ENCODE measurements at places on chromosomes 11 and 22.

DNA sequence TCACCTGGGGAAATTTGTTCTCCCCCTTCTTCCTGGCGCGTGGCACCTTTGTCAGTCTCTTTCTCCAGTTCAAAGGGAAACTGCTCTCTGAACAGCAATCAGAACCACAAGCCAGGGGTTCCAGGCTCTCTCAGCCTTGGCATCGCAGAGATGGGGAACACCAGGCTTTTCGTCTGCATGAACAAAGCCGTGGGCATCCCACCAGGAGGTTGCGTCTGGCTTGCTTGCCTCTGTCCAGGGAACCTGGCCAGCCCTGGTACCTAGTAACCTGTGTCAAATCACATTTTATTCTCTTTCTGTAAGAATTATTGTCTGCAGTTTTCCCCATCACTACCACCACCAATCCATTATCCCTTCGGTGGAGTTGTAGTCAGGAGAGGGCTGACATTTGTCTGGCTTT, 107.0 kb downstream of the WNT7B start:
- H3K27me3 ChIP-seq = peaks cover 11% of the 10 kb centered on the region
- H3K4me1 ChIP-seq = no peaks in the 10 kb centered on the region
- no peak overlapping the region for H3K4me3 ChIP-seq
- no peak for DNase-seq

- no peaks in the 10 kb centered on the region for H3K4me1 ChIP-seq
- H3K27ac ChIP-seq = no peak overlapping the region
- no peaks in the 10 kb centered on the region for H3K27me3 ChIP-seq
Measured at GRCh38 chr11:72773291-72773690, 20.6 kb downstream of the STARD10 start.

GRCh38 chr11:5608808-5609207, 12.4 kb downstream of the TRIM6 start:
- no peak overlapping the region for H3K27ac ChIP-seq
- no peaks in the 10 kb centered on the region for H3K4me1 ChIP-seq
- no peaks in the 10 kb centered on the region for H3K36me3 ChIP-seq
- H3K27me3 ChIP-seq = no peaks in the 10 kb centered on the region
- no peak overlapping the region for H3K4me3 ChIP-seq
- DNase-seq = no peak

DNA sequence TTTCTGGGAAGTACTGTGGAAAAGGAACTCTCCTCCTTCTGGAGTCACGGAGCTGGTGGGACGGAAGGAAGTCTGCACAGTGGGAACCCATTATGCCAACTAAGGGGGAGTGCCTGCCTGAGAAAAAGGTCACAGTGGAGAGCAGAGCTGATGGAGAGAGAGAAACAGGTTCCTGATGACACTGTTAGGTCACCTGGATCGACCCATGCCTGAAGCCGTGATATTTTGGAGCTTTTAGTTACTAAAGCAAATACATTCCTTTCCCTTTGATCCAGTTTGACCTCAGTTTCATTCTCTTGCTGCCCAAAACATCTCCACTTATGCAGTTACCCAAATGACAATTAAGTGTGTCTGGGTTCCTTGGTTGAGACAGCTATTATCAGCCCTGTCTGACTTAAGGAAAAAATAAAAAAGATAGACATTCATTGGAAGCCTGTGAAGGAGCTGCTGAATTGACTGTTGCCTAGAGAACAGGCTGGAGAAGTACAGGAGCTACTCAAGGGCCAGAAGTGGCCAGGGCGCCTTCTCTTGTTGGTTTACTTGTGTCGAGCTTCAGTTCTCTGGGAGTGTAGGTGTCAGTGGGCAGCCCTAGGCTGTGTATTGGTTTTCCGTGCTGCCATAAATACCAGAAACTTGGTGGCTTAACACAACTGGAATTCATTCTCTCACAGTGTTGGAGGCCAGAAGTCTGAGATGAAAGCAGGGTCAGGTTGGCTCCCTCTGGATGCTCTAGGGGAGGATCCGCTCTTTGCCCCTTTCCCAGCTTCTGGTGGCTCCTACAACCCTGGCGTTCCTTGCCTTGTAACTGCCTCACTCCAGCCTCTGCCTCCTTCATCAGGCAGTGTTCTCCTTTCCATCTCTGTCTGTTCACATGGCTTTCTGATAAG, 13.6 kb downstream of the MRGPRD start:
- H3K27me3 ChIP-seq = no peaks in the 10 kb centered on the region
- peaks cover 2% of the 10 kb centered on the region for H3K36me3 ChIP-seq
- H3K4me1 ChIP-seq = no peaks in the 10 kb centered on the region
- H3K27ac ChIP-seq = no peak overlapping the region
- H3K4me3 ChIP-seq = no peak overlapping the region

DNA sequence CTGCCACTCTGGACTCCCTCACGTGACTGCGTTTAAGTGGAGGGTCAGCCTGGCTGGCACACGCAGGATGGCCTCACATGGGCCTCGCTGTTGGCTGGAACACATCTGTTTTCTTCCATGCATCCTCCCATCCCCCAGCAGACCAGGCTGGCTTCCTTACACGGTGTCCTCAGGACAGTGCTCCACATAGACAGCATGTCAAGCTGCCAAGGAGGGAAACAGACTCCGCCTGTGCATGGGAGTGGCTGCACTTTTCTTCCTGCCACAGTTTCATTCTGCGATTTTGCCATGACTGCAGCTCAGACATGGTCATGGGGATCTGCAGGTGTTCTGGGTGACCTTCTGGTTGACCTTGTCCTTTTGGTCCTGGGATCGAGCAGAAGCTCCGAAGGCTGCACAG, 344.2 kb downstream of the SHANK2 start:
- no peaks in the 10 kb centered on the region for H3K4me1 ChIP-seq
- DNase-seq = no peak
- H3K27me3 ChIP-seq = no peaks in the 10 kb centered on the region
- H3K27ac ChIP-seq = no peak overlapping the region
- no peaks in the 10 kb centered on the region for H3K36me3 ChIP-seq

GRCh38 chr11:93775289-93775688, 8.8 kb upstream of the MED17 start:
- H3K4me1 ChIP-seq = no peaks in the 10 kb centered on the region
- no peak overlapping the region for H3K4me3 ChIP-seq
- no peak overlapping the region for H3K27ac ChIP-seq
- no peak for DNase-seq
- no peaks in the 10 kb centered on the region for H3K27me3 ChIP-seq

DNA sequence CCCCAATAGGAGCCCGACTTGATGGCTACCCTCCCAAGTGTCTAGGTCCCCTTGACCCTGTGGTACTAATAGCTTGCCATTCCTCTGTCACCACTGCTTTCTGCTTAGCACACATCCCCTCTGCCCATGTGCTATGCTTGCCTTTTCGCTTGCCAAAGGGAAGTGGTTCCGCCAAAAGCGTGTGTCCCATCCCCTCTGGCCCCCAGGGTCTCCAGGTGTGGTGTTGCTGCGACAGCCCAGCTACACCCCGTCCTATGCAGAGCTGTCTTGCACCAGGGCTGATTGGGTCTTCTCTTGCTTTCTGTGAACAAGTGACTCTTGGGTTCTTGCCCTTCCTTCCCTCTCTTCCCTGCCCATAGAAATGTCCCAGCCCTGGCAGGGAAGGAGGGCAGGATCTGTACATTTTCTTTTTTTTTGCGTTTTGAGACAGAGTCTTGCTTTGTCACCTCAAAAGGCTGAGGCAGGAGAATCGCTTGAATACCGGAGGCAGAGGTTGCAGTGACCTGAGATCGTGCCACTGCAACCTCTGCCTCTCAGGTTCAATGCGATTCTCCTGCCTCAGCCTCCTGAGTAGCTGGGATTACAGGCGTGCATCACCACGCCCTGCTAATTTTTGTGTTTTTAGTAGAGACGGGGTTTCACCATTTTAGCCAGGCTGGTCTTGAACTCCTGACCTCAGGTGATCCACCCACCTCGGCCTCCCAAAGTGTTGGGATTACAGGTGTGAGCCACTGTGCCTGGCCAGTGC, 3.9 kb downstream of the TANGO2 start:
- H3K27me3 ChIP-seq = no peaks in the 10 kb centered on the region
- no peak overlapping the region for H3K27ac ChIP-seq
- peaks cover 48% of the 10 kb centered on the region for H3K4me1 ChIP-seq
- H3K4me3 ChIP-seq = no peak overlapping the region

DNA sequence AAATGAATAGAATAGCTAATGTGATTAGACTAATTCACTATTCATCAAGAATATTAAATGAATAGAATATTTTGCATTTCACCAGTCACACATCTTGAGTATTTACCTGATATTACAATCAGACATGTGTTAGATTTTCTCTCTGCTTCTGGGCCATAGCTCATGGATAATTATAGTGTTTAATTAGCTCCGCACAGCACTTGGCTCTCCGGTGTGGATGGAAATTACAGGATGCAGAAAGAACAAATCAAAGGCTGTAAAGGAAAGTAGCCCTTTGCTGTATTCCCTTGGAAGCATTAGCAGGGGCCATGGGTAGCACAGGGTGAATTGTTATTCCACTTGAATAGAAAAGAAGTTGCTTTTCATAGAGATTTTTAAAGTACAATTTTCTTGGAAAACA, 320.3 kb upstream of the SORL1-AS1 start:
- H3K27ac ChIP-seq = no peak overlapping the region
- no peak for DNase-seq
- no peaks in the 10 kb centered on the region for H3K36me3 ChIP-seq

- no peak overlapping the region for H3K27ac ChIP-seq
- no peaks in the 10 kb centered on the region for H3K4me1 ChIP-seq
- no peak overlapping the region for H3K4me3 ChIP-seq
- no peaks in the 10 kb centered on the region for H3K27me3 ChIP-seq
Measured at GRCh38 chr11:131378931-131379330, 8.5 kb downstream of the NTM start.

GRCh38 chr11:63802637-63803414, 10.4 kb upstream of the SPINDOC start:
- H3K36me3 ChIP-seq = no peaks in the 10 kb centered on the region
- no peaks in the 10 kb centered on the region for H3K27me3 ChIP-seq
- H3K4me1 ChIP-seq = no peaks in the 10 kb centered on the region
- no peak for DNase-seq
- no peak overlapping the region for H3K27ac ChIP-seq
- H3K4me3 ChIP-seq = no peak overlapping the region

- H3K27ac ChIP-seq = peak overlapping the region; percentile 73
- H3K27me3 ChIP-seq = no peaks in the 10 kb centered on the region
- H3K36me3 ChIP-seq = peaks cover 17% of the 10 kb centered on the region
- DNase-seq = peak; percentile 31
- peak overlapping the region; percentile 92 for H3K4me3 ChIP-seq
Measured at GRCh38 chr11:72225411-72225951, 914 bp downstream of the INPPL1 start.

GRCh38 chr11:34262531-34263081, 95.2 kb downstream of the ABTB2 start:
- no peak overlapping the region for H3K27ac ChIP-seq
- no peaks in the 10 kb centered on the region for H3K36me3 ChIP-seq
- DNase-seq = no peak
- H3K4me3 ChIP-seq = no peak overlapping the region

DNA sequence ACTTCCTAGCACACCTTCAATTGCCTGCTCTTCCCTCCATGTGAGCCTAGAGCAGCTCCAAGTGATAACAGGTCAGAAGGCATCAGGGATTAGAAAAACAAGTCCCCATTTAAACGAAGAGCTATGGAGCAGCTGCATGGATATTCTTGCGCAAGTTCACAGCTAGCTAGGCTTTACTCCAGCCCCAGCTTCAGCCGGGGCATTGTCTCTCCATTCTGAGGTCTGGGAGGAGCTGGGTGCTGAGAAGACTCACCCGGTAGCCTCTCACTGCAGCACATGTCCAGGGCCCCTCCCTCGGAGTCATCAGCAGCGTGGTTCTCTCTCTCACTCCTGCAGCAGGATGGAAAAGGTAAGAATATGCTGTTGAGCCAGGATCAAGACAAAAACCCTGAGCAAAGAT, 26.0 kb downstream of the PTPN5 start:
- no peaks in the 10 kb centered on the region for H3K36me3 ChIP-seq
- H3K27me3 ChIP-seq = no peaks in the 10 kb centered on the region
- no peak overlapping the region for H3K4me3 ChIP-seq
- H3K27ac ChIP-seq = no peak overlapping the region
- no peaks in the 10 kb centered on the region for H3K4me1 ChIP-seq
- DNase-seq = no peak

- H3K4me1 ChIP-seq = no peaks in the 10 kb centered on the region
- H3K36me3 ChIP-seq = no peaks in the 10 kb centered on the region
- no peak overlapping the region for H3K4me3 ChIP-seq
- H3K27ac ChIP-seq = no peak overlapping the region
- DNase-seq = no peak
Measured at GRCh38 chr11:133605482-133605881, 73.2 kb upstream of the OPCML start.

DNA sequence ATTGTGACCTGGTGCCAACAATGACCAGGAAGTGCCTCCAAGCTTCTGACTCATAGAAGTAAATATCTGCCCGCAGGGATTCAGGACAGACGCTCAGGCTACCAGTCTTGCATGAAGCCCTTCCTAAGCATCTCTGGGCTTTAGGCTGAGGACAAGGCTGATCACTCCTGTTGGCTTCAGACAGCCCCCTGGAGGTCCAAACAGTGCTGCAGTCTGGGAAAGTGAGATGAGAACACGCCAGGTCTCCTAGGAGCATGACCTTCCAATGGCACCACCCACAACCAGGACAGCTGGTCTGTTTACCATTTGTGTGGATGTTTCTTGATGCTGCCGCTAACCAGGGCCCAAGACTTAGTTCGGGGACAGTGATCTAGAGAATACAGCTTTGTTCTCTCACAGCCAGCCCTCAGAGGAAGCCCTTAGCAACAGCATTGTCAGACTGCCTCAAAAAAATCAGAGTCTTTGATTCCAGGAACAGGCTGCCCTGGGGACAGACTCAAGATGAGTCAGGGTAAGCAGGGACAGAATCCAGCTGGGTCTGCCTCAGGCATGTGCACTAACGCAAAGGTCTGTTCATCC, 111.2 kb downstream of the ZNF280B start:
- DNase-seq = no peak
- peaks cover 26% of the 10 kb centered on the region for H3K27me3 ChIP-seq
- H3K27ac ChIP-seq = no peak overlapping the region

DNA sequence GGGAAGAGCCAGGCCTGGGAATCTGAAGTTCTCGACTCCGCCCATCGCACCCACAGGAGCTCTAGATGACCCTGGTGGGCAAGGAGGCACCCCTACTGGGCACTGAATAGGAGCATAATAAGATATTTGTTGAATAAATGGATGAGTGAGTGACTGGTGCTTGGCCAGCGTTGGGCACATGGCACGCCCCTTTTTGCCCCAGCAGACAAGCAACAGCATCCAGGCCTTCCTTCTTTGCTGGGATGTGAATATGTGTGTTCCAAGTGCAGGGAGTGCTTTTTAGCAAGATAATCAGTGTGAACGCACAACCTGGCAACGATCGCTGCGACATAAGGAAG, 443 bp upstream of the CELF1 start:
- no peak for DNase-seq
- H3K36me3 ChIP-seq = no peaks in the 10 kb centered on the region
- H3K4me1 ChIP-seq = peaks cover 17% of the 10 kb centered on the region
- peak overlapping the region; percentile 7 for H3K4me3 ChIP-seq
- no peaks in the 10 kb centered on the region for H3K27me3 ChIP-seq
